Activated CD4-positive, alpha-beta memory T cell treated with anti-CD3 and anti-CD28 coated beads for 36 hours (primary cell): ENCODE measurements at places on chromosomes 1 and 21. TPM values are rescaled to one million over a fixed set of nuclear protein-coding genes. Genes with fewer than 3 reads are reported as not detected.

The TRIM67 gene
- total RNA-seq: not detected

The ADAMTSL4 gene
- total RNA-seq: 1.1 TPM

The STYXL2 gene
- total RNA-seq: not detected

GRCh38 chr1:33388805-33389771 lies 41.8 kb downstream of the PHC2 start:
- no peak for DNase-seq

- no peak for DNase-seq
Measured at GRCh38 chr1:87615901-87616300, 287.2 kb downstream of the LMO4 start.

DNA sequence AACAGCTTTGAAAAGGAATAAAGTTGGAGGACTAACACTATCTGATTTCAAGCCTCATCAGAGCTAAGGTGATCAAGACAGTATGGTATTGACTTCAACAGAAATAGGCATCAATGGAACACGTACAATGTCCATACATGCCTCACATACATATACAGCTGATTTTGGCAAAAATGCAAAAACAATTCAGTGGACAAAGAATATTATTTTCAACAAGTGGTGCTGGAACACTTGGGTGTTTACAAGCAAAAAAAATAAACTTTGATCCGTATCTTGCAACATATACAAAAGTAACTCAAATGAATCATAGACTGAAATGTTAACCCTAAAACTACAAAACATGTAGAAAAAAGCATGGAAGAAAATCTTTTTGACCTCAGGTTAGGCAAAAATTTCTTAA lies 141.9 kb upstream of the ZC3H11B start:
- DNase-seq: no peak

- DNase-seq: no peak
Measured at GRCh38 chr1:39890273-39890672, 7.0 kb upstream of the TRIT1 start.

GRCh38 chr21:24115141-24115540 lies 1492.1 kb downstream of the MRPL39 start:
- no peak for DNase-seq

DNA sequence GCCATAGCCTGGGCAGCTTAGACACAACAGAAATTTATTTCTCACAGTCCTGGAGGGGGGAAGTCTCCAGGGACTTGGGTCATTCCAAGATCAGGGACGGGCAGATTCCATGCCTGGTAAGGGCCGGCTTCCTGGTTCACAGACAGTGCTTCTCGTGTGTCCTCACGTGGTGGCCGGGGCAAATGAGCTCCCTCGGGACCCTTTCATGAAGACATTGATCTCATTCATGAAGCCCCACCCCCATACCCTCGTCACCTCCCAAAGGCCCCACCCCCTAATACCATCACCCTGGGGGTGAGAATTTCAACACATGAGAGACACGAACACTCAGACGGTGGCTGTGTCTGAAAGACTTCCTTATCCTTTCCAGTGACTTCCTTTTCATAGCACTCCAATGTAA lies 51.5 kb downstream of the ACOT7 start:
- no peak for DNase-seq

GRCh38 chr1:243473227-243474135 lies 217.6 kb downstream of the SDCCAG8 start:
- no peak for DNase-seq

DNA sequence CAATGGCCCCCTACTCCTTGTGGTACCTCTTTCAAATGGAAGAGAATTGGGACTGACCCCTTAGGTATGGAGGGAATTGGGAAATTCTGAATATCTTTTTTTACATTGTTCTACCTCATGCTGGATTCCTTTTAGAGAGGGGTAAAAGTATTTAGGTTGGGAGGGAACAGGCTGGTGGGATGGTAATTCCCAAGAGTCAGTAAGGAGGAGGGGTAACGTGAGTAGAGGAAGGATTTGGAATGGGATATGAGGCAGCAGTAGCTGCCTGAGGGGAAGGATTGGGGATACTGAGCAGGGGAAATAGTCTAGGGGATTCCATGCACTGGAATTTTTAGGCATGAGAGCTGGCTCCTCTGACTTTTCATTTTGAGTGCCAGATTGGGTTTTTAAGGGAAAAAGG lies 3.8 kb upstream of the AADACL3 start:
- no peak for DNase-seq

The RGS16 gene
- total RNA-seq: 51.9 TPM

DNA sequence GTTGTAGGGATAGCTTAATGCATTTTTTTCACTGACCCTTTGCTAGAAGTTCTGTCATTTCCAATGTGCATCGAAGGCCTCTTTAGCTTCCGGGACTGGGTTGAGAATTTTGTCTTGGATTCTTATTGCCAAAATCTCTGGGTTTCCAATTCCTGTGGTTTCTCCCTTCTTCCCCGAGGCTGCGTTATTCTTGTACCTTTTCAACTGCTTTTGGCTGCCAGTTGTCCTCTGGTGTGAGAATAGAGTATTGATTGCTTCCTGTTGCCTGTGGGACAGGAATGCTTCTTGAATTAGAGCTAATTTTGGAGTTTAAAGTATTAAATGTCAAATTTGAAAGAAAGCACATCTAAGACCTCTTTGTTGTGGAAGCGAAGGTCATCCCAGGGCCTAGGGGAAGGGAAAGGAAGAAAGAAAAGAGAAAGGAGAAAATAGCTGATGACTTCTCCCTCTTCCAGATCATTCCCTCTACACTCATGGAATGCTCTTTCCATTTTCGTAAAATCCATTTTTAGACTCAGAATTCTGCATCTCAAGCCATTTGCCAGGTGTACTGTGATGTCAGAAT lies 21.1 kb downstream of the HUNK start:
- DNase-seq: no peak

The GJA8 gene
- not detected for total RNA-seq

The DIO1 gene
- total RNA-seq: not detected

GRCh38 chr1:8815582-8816151 lies 1.8 kb downstream of the RERE start:
- DNase-seq: no peak

- no peak for DNase-seq
Measured at GRCh38 chr1:196400478-196401451, 207.5 kb downstream of the KCNT2 start.

DNA sequence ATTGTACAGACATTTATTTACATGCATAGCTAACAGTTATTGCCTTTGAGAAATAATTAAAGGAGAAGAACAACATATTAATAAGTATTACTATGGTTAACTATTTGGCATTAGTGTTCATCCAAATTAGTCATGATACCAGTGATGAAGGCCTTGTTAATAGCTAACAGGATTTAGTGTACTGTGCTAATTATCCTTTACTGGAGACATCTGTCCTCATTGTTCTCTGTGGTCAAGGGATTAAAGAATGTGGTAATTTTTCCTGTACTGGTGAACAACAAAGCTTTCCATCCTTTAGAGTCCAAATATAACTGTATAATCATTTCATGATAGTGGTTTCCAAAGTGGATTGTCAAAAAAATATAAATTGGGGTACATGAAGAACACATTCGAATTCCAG lies 103.9 kb downstream of the ADGRL4 start:
- DNase-seq: no peak

GRCh38 chr1:175204330-175204729 lies 11.8 kb upstream of the KIAA0040 start:
- peak; percentile 63 for DNase-seq

DNA sequence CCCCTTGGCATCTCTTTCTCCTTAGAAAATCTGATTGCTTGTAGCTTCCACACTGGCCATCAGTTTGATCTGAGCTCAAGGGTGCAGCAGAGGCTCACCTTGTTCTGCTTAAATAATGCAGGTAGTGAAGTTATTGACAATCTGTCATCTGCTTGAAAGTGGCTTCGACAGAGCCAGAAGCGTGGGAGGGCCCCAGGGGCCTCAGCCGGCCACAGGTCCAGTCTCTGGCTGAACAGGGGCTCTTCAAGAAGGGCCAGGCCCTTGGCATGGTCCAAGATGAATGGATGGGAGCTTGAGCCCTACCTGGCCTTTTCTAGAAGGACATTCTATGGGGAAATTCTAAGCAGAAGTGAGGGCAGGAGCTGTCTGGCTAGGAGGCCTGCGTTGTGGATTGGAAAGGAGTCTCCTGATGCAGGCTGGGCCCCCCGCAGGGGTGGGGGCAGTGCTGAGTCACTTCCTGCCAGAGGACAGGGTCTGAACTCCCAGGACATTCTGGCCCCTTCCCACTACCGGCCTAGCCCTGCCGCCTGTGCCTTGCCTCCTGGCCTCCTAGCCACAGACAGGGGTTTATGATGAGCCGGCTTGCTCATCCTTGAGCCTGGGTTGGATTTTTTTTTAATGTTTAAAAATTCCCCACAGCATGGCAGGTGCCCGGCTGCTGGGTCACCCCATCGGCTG lies 162.3 kb upstream of the VAMP3 start:
- no peak for DNase-seq

DNA sequence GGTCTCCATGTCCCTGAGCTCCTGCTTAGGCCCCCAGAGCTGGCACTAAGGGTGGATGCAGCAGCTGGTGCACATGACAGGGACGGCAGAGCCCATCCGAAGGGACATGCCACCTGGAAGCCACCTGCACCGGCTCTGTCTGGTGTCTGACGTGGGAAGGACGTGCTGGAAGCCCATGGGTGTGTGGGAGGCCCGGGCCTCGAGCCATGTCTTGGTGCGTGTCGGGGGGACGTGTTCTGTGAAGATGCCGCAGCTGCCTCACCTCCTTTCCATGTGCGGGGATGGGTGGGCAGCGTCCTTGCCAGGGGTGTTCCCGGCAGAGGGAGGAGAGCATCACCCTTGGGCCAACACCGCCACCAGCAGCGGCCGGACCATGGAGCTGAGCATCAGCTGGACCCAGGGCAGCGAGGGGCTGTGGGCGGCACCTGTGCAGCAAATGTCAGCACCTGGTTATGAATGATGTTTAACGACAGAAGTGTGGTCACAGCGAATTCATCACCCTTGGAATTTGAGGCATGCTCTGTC lies 15.5 kb upstream of the POFUT2 start:
- no peak for DNase-seq

The HCN3 gene
- 1.9 TPM for total RNA-seq

The DNM3 gene
- total RNA-seq: 0.93 TPM

DNA sequence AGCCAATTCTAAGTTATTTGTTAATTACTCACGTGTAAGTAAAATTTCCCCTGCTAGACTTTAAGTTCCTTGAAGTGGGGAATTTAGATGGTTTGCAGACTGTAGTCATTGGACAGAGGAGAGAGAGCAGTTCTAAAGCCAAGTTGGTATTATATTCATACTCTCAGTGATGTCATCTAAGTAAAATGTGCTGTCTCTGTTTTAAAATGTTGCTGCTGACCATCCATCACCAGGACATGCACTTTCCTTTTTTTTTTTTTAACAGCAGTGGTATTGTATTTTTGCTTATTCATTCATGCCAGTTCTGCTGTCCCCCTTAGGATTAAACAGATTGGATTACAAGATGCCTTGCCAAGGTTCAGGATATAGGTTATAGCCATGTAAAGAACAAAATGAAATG lies 2.3 kb downstream of the TTLL7 start:
- no peak for DNase-seq

DNA sequence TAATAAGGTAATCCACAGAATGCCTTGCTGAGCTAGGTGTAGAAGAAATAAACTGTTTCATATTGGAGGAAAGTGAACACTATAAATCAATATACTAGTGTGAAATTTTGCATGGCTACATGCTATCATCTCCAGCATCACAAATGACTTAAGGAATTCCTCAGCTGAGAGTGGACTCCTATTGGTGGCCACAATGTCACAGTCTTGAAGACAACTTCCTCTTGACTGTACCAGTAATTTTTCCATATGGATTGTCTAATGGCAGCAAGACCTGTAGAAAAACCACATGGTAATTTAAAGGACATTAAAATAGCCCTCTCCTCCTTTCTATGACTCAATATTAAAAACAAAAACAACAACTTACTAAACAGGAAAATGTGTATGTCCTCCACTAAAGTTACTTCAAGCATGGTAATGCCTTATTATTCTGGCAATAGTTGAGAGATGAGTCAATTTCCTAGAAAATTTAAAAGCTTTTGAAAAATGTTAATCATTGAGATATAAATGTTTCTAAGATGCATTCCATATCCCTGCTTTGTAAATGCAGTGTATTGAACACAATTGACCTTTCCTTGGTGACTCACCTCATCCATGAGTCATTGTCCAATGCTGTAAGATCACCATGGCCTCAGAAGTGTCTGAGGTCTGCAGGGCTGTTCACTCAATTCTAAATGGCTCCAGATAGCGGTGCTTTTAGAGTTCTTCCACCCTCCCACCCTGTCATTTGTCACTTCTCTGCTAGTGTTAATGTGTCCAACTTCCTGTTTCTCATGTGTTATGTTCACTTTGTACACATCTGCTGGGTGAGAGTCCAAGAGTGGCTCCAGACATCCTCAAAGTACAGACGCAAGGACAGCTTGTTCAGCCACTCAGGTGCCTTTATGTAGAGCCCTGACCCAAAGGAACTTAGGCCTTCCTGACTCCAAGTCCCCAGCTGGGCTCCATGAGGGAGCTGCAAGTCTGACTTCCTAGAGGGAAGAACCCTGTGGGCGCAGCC lies 32.8 kb upstream of the DNASE2B start:
- DNase-seq: no peak

DNA sequence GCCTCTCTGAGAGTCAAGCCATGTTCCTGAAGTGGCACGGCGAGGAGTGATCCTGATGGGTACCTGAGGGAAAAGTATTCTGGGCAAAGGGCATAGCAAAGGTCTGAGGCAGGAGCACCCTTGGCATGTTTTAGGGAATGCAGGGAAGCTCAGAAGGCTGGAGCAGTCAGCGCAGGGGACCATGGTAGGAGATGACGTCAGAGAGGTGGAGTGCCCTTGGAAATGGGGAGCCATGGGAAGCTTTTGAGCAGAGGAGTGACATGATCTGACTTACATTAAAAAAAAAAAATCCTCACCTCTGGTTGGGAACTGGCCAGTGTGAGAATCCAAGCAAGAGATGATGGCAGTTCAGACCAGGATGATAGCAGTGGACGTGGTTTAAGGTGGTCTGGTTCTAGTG lies 37.2 kb downstream of the PDPN start:
- no peak for DNase-seq

DNA sequence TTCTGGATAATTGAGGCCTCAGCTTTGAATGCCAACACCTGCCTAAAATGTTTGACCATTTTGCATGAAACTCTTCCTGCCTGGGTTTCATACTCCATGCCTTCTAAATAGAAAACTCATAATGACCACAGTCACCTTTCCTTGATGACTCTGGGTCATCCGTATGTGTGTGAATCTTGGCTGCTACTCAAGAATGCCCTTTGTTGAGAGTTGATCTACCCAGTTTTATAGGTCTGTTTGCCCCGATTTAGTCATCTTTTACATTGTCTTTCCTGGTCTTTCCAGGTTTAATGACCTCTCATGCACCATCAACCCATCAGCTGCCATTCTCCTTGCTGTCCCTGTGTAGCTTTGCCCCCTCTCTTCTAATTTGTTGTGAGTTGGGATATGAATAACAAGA lies 2.7 kb upstream of the SLC5A9 start:
- no peak for DNase-seq

DNA sequence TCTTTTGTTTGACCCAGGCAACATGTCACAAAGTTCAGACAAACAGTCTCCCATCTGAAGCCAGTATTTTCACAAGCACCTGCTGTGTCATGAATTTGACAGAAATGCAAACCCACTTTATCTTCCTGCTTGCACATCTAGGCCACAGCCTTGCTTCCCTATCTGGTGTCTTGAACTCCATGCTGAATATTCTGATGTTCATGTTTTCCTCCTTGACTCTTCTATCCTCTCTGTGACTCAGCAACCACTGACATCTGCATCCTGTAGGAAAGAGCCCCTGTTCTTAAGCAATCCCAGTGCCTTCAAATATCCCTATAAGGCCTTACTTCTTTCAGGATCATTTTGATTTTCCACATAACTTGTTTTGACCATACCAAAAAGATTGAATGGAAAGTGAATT lies 6.5 kb downstream of the CD55 start:
- no peak for DNase-seq
